Esophagus squamous epithelium (tissue), 5 donors: ENCODE measurements at places on chromosomes 2 and 18.

- peak; percentile 63 for DNase-seq
Measured at GRCh38 chr2:96839293-96839874, 4.4 kb downstream of the ANKRD23 start.

DNA sequence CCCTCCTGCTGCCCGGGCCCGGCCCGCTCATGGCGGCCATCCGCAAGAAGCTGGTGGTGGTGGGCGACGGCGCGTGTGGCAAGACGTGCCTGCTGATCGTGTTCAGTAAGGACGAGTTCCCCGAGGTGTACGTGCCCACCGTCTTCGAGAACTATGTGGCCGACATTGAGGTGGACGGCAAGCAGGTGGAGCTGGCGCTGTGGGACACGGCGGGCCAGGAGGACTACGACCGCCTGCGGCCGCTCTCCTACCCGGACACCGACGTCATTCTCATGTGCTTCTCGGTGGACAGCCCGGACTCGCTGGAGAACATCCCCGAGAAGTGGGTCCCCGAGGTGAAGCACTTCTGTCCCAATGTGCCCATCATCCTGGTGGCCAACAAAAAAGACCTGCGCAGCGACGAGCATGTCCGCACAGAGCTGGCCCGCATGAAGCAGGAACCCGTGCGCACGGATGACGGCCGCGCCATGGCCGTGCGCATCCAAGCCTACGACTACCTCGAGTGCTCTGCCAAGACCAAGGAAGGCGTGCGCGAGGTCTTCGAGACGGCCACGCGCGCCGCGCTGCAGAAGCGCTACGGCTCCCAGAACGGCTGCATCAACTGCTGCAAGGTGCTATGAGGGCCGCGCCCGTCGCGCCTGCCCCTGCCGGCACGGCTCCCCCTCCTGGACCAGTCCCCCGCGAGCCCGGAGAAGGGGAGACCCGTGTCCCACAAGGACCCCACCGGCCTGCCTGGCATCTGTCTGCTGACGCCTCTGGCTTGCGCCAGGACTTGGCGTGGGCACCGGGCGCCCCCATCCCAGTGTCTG, 767 bp downstream of the RHOB start:
- DNase-seq = no peak

- no peak for DNase-seq
Measured at GRCh38 chr18:7021994-7022840, 95.4 kb downstream of the LAMA1 start.

GRCh38 chr2:100235098-100235497, 87.2 kb downstream of the LONRF2 start:
- no peak for DNase-seq

GRCh38 chr2:121605820-121606733, 43.2 kb downstream of the CLASP1 start:
- DNase-seq = no peak

GRCh38 chr18:69736730-69737129, 210.9 kb downstream of the CD226 start:
- no peak for DNase-seq

DNA sequence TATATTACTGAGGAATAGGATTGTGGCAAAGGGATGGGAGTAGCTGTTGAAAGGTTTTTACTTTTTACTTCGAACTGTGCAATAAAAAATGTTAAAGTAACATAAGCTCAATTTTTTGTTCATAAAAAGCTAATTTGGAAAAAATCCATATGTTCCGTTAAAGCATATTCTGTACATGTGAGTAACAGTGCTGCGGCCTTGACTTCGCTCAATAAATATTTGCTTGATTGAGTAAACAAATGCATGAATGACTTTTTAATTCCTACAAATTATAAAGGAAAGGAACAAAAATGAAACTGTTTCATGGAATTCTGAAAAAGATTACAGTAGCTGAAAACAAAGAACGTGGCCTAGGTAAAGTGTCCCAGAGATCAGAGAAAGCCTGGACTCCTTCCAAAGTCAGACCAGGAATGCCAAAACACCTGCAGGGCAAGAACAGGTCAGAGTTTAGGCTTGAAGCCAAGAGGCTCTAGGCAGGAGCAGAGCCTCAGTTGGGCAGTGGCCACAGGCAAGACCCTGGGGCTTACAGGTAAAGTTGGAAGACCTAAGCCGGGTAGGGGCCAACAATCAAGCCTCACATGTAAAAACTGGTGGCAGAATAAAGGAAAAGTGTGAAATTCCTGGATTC, 44.3 kb upstream of the FIGN start:
- no peak for DNase-seq

GRCh38 chr18:48569139-48569914, 30.5 kb downstream of the CTIF start:
- no peak for DNase-seq

- DNase-seq = no peak
Measured at GRCh38 chr2:155218945-155219344, 520.5 kb downstream of the KCNJ3 start.

DNA sequence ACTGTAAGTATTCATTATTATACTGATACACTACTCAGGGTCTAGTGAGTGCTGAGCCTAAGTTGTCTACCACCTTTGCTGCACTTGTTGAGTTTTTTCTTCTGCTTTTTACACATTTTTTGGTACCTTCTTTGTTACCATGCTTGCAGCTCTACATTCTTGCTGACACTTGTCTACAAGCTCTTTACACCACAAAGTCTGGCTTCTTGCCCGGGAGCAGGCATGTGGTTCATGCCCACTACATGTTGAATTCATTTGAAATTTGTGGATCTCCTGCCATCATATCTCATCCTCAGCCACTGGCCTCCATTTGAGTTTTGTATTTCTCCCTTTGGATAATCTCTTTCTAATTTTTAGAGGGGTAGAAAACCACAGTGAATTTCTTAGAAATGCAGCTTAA, 29.9 kb downstream of the IL18R1 start:
- no peak for DNase-seq

- no peak for DNase-seq
Measured at GRCh38 chr2:160256507-160256906, 56.4 kb upstream of the ITGB6 start.

DNA sequence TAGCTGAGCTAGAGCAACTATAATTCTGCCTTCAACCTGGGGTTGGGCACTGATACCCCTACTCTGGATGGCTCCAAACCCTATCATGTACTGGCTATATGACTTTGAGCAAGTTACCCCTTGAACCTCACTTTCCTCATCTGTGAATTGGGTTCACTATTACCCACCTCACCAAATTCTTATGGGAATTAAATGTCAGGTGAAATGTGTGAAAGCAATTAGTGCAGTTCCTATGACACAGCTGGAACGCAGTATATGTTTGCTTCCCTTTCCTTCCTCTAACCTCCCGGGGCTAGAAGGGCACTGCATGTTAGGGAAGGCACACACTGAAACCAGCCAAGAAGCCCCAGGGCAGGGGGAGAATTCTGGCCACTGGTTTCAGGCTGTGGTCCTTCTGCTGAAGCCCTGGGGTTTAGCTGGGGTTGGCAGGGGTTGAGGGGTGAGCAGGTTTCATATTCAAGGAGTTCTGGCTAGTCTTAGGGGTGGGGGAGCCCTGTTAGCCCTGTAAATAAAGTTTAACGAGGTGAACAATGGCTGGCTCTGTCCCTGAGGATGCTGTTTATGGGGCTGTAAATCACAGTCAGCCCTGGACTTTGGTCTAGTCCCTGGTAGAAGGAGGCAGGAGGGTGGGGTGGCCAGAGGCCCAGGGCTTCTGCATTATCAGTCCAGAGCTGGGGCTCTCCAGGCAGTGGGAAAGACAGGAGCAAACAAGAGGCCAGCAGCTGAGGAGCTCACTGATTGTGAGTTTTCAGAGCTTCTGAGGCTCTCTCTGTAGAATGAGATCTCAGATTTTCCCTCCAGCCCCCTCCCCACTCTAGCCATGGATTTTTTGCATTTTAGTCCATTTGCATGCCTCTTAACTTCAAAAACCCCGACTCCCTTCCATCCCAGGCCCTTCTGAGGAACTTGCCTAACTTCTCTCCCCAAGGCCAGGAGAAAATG, 8.0 kb downstream of the PKDCC start:
- no peak for DNase-seq

DNA sequence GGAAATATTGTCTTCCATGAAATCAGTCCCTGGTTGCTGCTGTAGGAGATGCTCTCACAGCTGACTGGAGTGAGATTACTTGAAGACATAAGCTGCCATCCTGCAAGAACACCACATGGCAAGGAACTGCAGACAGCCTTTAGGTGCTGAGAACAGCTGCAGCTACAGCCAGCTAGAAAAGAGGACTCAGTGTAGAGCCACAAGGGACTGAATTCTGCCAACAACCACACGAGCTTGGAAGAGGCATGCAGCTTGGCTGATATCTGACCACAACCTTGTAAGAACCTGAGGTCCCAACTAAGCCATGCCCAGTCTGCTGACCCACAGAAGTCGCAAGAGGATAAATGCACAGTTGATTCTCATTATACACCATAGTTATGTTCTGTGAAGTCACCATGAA, 181.8 kb upstream of the ARL4C start:
- DNase-seq = no peak

DNA sequence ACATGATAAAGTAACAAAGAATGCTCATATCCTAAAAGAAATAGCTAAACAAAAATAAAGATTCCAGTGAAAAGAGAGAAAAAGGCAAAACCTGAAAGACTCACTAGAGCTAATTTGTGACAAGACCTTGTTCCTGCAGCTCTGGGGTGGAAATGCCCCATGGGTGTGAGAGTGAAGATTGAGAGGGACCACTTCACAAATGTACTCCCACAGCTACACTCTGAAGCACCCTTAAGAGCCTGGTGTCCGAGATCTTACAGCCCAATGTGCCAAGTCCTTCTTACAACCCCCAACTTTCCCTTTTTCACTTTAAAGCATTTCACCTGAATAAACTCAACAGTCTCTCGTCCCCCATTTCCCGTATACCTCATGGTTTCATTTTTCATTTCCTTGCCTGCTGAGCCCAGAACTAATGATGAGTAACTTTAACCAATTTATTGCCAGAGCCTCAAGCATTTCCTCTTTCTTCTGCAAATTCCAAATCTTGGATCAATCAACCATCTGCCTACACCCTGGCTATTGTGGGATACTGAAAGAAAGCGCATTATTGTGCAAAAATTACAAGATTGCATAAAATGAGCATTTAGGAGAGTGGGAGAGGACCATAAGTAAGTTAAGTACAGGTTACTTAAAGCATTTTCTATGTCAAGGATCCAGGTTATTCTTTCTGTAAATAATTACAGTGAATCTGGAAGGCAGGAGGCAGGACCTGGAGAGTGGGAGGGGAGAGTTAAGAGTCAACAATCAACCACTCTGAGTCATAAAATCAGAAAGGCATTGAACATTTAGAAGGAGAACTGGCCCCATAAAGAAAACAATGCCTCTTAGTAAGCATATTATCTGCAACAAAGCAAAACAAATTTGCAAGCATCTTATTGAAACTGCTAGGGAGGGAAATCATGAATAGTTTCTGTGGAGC, 804.4 kb upstream of the CELF4 start:
- DNase-seq = no peak

DNA sequence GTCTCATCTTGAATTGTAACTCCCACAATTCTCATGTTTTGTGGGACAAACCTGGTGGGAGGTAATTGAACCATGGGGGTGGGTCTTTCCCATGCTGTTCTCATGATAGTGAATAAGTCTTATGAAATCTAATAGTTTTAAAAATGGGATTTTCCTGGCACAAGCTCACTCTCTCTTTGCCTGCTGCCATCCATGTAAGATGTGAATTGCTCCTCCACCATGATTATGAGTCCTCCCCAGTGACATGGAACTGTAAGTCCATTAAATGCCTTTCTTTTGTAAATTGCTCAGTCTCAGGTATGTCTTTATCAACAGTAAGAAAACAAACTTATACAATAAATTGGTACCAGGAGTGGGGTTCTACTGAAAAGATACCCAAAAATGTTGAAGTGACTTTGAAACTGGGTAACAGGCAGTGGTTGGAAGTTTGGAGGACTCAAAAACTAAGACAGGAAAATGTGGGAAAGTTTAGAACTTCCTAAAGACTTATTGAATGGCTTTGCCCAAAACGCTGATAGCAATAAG, 601.4 kb downstream of the ZEB2 start:
- DNase-seq = no peak

DNA sequence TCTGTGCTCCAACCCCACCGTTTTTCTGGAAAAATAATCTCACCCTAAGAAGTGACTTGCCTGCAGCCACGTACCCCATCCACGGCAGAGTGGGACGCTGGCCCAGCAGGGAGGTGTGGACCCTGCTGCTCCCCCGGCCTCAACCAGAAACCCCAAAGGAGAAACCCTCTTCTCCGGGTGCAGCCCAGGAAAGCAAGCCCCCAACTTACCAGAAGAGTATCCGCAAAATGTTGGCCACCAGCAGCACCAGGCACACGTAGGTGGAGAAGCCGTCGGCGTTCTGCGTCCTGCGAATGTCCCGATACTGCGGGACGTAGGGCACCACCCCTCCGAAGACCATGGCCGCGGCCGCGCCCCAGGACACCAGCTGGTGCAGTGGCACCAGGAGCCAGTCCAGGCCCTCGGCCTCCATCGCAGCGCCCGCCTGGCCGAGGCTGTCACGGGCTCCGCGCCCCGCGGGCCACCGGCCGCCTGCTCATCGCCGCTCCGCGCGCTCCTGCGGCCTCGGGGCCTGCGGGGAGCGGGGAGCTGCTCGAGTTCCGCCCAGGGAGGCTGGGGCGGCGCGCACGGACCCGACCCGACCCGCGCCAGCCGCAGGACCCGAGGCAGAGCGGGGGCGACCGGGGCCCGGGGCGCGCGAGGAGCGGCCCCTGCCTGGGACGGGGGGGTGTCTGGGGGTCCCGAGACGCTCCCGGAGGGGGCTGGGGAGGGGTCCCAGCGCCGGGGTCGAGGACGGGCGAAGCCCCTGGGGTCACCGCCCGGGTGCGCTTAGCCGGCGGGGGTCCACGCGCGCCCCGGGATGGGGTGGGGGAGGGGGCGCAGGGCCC, 725 bp downstream of the SLC66A2 start:
- DNase-seq = no peak

- DNase-seq = no peak
Measured at GRCh38 chr18:10518595-10519255, 7.1 kb upstream of the NAPG start.

GRCh38 chr18:43276491-43276890, 799 bp downstream of the SYT4 start:
- DNase-seq = no peak

DNA sequence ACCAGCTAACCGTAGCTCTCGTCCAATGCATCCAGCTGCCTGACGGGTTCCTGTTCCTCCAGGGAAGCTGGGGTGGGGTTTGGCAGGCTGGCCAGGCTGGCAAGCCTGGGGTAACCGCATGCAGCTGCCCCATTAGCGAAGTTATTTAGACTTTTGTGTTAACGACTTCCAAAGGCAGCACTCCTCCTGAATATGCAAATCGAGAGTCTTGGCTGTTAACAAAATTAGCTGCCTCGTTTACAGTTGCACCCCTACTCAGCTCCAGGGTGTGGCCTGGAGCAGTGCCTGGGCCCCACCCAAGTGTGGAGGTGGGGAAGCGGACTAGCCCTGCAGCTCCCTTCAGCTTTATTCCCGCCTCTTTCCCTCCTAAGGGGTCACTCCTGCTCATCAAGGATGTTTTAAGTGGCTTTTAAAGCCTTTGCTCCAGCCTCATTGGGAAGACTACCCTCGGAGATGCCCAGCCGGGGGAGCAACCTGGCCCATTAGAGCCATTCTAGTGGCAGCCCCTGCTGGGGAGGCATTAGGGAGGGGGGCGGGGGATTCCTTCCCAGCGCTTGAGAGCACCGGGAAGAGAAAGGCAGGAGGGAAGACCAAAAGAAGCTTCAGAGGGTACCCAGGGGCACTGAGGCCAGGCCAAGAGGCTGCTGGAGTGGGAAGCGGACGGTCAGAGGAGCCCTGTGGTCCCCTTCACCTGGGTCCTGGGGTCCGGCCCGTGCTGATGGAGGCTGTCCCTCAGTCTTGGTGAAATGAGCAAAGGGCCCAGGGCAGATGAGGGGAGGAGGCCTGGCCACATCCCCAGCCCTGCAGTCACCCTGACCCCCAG, 204.1 kb downstream of the CELF4 start:
- no peak for DNase-seq
